ENCODE measurements at places on chromosomes 4 and X. TPM values are rescaled to one million over a fixed set of nuclear protein-coding genes. Genes with fewer than 3 reads are reported as not detected.

The CT45A5 gene
- total RNA-seq, result not detected

DNA sequence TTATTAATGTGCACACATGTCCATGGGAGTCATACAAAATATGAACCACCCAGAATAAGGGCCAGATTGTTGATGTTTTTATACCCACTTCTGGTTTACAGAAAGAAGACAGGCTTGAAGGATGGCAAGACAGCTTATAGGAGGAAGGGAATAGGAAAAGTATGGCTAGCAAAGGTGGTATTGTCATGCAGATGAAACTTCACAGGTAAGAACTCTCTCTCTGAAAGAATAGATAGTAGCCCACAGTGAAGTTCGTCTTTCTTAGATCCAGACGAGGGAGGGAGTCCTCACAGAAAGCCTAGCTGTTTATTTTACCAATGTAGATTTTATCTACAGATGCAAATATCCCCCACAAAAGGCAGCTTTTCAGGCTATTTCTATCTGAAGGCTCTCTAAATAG is 43.7 kb upstream of the SPIN4 start:
- H3K27me3 ChIP-seq, result no peaks in the 10 kb centered on the region
- no peak for DNase-seq
- H3K27ac ChIP-seq, result no peak overlapping the region
- no peaks in the 10 kb centered on the region for H3K4me1 ChIP-seq
- H3K36me3 ChIP-seq, result no peaks in the 10 kb centered on the region
- no peak overlapping the region for H3K4me3 ChIP-seq

DNA sequence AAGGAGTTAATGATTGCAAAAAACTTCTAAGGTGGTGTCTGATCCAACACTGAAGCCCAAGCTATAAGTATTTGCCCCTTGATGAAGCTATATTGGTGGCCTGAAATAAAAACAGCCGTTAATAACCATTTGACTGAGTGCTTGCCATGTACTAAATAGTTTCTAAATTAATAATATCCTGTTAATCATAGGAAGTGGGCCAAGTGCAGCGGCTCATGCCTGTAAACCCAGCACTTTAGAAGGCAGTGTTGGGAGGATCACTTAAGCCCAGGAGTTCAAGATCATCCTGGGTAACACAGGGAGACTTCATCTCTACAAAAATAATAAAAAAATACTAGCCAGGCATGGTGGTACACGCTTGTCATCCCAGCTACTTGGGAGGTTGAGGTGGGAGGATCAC is 8.3 kb downstream of the NDP start:
- H3K27ac ChIP-seq, result no peak overlapping the region
- no peaks in the 10 kb centered on the region for H3K27me3 ChIP-seq
- H3K4me3 ChIP-seq, result no peak overlapping the region
- no peaks in the 10 kb centered on the region for H3K36me3 ChIP-seq
- no peaks in the 10 kb centered on the region for H3K4me1 ChIP-seq
- no peak for DNase-seq

- H3K4me3 ChIP-seq, result no peak overlapping the region
- H3K4me1 ChIP-seq, result no peaks in the 10 kb centered on the region
Observed at GRCh38 chr4:143224255-143224654, 39.5 kb downstream of the USP38 start.

- H3K27ac ChIP-seq, result no peak overlapping the region
- no peaks in the 10 kb centered on the region for H3K27me3 ChIP-seq
Observed at GRCh38 chr4:48118081-48118480, 16.0 kb downstream of the TXK start.

- H3K27ac ChIP-seq, result no peak overlapping the region
- no peak for DNase-seq
- H3K4me1 ChIP-seq, result no peaks in the 10 kb centered on the region
- no peaks in the 10 kb centered on the region for H3K36me3 ChIP-seq
- H3K4me3 ChIP-seq, result no peak overlapping the region
Observed at GRCh38 chrX:45445745-45446412, 245.2 kb upstream of the DIPK2B start.

GRCh38 chr4:85446141-85446861 is 28.6 kb upstream of the ARHGAP24 start:
- no peaks in the 10 kb centered on the region for H3K36me3 ChIP-seq
- no peak overlapping the region for H3K27ac ChIP-seq

DNA sequence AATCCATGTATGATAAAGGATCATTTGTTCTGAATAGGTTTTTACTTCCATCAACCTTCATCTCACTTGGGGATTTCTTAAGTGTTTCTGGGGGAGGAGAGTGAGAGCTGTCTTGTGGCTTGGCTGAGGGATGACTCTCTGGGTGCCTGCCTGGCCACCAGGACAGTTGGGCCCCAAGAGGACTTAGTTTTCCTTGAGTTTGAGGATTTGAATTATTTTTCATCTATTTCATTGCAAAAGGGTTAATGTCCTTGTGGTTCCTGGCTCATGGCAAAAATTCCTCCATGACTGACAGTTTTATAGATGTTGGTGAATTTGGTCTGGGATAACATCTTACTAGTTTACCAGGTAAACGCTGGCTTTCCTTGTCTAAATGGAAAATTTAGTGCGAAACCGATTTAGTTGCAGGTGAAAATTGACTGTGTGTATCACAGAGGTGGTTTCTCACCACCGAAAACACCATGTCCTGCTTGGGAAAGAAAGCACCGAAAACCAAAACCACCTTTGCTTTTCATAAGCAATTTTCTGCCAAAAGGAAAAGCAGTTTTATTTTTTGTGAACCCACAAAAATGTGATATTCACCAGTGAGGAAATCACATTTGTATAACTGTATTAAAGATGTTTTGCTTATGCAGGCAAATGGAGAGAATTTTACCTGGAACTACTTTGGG is 331.3 kb upstream of the SFRP2 start:
- no peak for DNase-seq
- H3K4me1 ChIP-seq, result no peaks in the 10 kb centered on the region
- no peak overlapping the region for H3K4me3 ChIP-seq
- H3K27me3 ChIP-seq, result no peaks in the 10 kb centered on the region

DNA sequence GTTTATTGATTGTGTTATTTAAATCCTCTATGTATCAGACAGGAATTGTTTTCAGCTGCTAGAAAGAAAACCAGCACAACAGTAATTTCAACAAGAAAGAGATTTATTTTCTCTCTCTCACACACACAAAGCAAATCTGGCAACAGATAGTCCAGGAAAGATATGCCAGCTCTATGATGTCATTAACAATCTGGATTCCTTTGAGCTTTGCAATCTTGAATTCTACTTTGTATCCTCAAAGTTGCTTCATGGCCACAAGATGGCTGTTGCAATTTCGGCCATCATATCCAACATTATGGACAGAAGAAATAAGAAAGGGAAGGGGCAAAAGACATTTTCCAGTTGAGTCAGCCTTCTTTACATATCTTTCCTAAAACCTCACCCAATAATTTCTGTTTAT is 19.8 kb upstream of the FMR1 start:
- H3K36me3 ChIP-seq, result no peaks in the 10 kb centered on the region
- H3K4me1 ChIP-seq, result no peaks in the 10 kb centered on the region
- H3K27me3 ChIP-seq, result no peaks in the 10 kb centered on the region
- no peak overlapping the region for H3K27ac ChIP-seq
- no peak for DNase-seq

DNA sequence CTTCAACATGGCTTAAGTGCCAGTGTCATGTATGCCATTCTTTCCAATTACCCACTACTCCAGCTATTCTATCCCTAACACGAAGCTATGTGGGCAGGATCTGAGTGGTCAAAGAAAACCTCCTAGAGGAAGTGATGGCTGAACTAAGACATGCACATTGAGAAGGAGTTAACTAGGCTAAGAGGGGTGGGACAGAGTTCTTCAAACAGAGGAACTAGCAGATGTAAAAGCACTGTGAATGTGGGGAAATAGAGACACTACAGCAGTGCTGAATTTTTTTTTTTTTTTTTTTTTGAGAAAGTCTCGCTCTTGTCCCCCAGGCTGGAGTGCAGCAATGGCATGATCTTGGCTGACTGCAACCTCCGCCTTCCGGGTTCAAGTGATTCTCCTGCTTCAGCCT is 6.2 kb downstream of the JCHAIN start:
- H3K4me1 ChIP-seq, result no peaks in the 10 kb centered on the region
- no peak overlapping the region for H3K27ac ChIP-seq
- no peaks in the 10 kb centered on the region for H3K36me3 ChIP-seq

The FAM47A gene
- not detected for total RNA-seq

The NSDHL gene
- total RNA-seq, result 8.4 TPM

All from stomach (tissue), 19 donors.